ENCODE measurements at places on chromosomes 1 and 21.

DNA sequence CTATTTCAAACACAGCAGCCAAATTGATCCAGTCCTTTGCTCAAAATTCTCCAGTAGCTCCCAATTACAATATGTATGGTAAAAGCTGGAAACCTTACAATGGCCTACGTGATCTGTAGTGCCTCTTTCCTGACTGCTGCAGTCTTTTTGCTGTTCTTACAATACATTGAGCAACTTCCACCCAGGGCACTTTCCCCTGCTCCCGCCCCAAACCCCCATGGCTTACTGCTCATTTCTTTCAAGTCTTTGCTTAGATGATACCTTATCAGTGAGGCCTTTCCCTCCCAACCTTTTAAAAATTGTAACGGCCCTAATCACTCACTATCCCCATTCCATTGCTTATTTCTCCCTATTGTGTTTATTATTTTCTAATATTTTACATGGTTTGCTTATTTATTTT lies 43.9 kb upstream of the APOBEC4 start:
- DNase-seq: no peak

DNA sequence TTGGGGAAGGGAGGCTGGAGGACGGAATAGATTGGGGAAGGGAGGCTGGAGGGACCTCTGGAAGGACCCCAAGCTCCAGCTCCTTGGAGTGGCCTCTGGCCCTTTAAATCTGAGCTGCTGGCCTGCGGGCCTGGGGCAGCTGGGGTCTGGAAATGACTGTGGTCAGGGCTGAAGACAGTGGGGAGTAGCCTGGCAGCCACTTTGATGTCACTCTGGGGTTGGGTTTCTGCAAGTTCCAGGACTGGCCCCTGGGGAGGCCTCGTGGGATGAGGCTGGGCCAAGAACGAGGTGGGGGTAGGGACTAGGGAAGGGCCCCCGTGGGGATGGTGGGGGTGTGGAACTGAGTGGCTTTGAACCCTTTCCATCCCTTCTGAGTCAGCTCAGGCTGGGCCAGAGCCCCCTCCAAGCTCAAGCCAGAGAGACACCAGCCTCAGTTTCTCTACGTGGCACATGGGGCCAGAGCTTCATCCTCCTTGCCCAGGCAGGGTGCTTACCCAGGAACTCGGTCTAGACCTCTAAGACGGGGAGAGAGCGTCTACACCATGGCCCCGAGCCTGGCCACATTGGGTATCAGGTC lies 59.7 kb downstream of the ALPL start:
- no peak for DNase-seq

- DNase-seq: no peak
Observed at GRCh38 chr1:14260480-14260879, 338.0 kb upstream of the KAZN start.

DNA sequence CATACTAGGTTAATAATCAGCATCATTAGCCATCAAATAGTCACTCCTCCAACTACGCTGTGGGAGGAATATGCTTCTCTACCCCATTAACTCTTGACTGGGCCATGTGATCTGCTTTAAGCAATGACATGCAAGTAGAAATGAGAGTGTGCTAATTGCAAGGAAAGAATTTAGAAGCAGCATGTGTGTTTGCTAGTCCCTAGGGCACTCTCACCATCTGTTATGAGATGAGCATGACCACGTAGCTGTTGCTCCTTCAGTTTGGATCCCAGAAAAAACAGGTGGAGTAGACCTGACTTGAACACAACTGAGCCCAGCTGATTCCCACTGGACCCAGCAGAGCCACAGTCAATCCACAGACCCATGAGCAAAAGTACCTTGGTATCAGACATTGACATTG lies 19.7 kb upstream of the RGS7 start:
- no peak for DNase-seq

DNA sequence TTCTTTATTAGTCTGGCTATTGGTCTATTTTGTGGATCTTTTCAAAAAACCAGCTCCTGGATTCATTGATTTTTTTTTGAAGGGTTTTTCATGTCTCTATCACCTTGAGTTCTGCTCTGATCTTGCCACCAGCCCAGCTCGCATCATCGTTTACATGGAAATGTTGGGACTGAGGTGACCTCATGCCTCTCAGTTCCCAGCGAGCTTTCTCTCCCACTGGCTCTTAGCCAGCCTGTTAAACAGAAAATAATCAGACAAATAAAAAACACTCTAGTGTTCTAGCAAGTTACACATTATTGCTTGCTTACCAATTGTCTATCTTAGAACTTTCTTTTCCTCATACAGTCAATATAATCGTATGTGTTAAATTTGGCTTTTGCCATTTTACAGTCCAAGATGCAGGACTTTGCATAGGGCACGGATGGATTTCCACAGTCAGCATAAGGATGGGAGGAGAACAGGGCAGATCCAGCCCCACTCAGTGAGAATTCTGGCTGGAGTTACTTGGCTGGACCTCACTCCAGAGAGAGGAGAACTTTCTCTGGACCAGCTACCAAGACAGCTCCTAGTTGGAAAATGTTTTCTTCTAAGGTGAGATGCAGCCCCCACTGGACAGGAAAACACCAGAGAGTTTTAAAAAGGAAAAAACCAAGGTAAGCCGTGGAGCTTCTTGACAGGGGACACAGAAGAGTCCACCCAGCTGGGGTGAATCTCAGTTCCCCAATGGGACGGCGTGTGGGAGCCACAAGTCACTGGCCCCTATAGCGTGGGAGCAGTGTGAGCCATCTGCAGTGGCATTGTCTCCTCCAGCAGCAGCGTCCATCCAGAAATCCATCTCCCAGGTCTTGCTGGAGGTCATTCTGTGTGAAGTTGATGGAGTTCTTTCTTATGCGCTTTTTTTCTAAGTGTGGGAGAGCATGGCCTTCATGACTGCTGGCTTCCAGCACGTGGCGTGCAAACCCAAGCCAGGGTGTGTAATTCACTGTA lies 17.6 kb downstream of the PGBD2 start:
- no peak for DNase-seq

- no peak for DNase-seq
Observed at GRCh38 chr21:32806810-32807386, 35.3 kb upstream of the PAXBP1 start.

GRCh38 chr1:69058454-69058853 lies 509.3 kb upstream of the LRRC7 start:
- no peak for DNase-seq

GRCh38 chr1:192357924-192358323 lies 41.1 kb downstream of the RGS21 start:
- DNase-seq: no peak

DNA sequence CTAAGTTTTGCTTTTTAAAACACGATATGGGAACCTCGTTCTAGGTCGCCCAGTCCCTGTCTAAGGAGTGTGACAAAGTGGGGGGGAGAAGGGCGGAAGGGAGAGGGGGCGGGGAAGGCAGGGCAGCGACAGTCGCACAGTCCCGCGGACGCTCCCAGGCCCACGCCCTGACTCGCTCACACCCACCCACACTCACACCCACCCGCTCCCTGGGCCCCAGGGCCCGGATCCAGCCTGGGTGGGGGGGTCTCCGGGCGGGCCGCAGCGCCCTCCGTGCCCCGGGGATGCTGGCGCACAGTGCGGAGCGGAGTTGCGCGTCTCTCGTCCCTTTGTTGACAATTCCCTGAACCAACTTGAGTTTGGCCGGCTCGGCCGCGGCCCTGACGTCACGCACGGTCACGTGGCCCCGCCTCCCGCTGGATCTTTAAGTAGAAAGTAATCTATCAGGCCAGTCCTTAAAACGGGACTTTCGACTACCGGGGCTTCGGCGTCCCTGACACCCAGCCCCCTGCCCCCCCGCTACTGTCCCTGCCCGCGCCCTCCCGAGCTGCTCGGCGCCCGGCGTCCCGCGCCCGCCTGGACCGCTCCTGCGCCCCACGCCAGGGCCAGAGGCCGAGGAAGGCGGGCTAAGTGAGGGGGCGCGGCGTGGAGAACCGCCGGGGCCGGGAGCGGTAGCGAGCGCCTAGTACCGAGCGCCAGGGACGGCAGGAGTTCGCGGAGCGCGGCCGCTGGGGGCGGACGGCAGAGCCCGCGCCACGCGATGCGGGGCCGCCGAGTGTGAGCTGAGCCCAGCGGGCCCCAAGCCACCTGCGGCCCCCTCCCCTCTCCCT lies at the start of gene FOXD3:
FOXD3 (plus strand) TSS at position 454 of the 830 bp plus-strand sequence. CDS start 492 bp downstream, outside the sequence.
- DNase-seq: peak; percentile 62

GRCh38 chr1:198829944-198830343 lies 191.1 kb downstream of the PTPRC start:
- DNase-seq: no peak

DNA sequence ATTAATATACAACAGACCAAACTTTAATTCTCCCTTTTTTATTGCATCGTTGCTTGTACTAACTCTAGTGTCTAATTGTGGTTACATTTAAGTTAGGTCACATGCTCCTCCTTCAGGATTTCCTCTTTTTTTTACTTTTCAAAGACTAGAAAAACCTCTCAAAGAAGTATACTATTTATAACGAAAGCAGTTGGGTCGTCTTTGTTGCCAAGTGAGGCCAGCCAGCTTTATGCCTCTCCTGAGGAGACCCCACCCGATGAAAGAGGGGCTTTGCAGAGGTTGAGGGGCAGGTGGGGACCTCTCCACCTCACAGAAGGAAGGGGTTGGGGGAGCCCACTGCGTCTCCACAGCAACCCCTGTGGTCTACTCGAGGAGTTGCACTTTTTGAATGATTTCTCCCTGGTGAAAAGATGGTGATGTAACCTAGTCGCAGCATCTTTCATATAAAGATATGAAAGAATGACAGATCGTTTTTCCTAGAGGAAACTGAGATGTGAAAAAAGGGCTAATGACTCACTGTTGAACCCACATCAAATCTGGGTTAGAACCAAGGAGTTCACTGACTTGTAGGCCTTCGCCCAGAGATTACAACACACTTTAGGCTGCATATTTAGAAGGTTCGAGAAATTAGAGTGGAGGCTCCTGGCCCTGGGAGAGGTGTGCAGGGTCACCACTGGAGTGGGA lies 6.4 kb downstream of the TGFB2 start:
- no peak for DNase-seq

DNA sequence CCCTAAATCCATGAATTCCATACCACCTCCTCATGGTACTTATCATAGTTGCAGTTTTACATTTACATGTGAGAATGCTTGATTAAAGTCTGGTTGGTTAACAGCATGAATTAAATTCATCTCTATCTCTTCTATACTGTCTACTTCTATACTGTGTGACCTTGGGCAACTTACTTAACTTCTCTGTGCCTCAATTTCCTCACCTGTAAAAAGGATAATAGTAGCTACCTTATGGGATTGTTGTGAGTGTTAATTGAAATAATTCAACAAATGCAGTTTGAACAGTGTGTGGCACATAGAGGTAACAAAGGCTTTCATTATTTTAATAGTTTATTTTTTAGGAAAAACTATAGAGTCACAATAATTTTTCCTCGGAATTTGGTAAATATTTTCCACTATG lies 231.3 kb downstream of the RRAGC start:
- DNase-seq: no peak

DNA sequence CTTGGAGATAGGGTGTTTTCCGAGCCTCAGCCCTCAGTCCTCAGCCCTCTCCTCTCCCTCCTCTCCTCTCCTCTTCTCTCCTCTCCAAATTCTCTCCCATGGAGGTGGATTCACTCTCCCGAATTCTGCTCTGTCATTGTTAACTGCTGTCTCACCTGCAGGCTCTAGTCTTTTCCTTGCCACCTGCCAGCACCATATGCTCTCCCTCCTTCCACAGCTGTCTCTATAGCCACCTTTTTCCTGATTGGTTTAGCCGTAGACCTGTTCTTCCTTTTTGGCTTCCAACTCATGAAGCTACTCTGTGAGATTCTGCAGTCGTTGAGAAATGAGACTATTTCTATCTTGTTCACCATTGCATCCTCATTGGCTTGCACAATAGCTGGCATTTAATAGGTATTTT lies 19.7 kb downstream of the COG2 start:
- DNase-seq: no peak

DNA sequence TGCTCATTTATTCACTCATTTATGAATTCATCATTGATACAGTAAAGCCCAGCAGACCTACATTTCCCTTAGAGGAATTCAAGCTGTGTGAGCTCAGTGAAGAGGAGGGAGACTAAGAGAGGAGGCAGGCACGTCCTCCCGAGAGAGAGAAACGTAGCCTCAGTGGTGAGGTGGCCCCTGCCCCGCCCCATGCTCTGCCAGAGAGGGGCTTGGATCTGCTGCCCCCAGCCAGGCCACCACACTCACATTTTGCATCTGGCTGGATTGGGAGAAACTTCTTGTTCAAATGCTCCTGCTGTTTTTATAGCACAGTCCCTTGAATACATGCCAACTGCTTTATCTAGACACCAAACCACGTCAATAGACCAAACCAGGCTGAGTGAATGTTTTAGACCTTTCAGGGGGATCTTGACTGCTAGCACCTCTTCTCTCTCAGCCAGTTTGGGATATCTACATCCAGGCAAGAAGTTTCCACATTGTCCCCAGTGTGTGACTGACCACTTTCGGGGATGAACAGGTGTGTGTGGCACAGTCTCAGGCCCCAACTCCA lies 67.7 kb upstream of the AJAP1 start:
- DNase-seq: no peak

DNA sequence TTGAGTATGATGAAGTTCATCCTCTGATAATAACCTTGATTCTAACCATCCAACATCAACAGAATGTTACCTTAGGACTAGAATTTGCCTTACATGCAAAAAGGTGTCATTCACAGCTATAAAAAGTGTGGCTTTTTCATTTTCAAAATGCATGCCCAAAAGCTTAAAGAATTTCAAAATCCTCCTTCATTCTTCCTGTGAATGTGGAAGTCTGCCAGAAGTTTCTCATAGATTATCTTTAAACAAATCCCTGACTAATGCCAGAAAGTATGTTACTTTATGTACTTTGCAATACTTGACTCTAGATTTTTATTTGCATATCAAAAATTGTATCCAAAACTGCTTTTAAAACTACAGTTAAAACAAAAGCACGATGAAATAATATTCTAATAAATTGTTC lies 270.6 kb upstream of the ZRANB2 start:
- no peak for DNase-seq

GRCh38 chr1:19212167-19212566 lies 2.1 kb upstream of the UBR4 start:
- DNase-seq: no peak

DNA sequence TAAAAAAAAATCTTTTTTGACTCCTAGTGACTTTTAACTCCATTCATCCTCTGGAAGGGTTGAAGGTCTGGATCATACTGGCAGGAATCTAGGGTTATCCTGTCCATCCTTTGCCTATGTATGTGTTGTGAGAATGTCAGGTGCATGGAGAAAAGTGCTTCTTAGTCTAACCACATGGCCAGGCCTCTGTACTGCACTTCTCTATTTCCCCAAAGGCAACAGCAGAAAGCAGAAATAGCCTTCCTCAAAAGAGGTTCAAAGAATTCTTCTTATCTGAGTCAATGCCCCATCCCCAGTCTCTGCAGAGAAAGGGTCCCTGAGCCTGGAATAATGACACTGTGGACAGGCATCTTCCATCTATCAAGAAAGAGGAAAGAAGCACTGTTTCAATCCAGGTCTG lies 85.7 kb upstream of the CD34 start:
- no peak for DNase-seq

Measured in H54 (cell line).